ENCODE measurements at places on chromosomes 7 and 10.

GRCh38 chr10:103451091-103451813, 918 bp downstream of the CALHM2 start:
- peak; percentile 42 for DNase-seq

DNA sequence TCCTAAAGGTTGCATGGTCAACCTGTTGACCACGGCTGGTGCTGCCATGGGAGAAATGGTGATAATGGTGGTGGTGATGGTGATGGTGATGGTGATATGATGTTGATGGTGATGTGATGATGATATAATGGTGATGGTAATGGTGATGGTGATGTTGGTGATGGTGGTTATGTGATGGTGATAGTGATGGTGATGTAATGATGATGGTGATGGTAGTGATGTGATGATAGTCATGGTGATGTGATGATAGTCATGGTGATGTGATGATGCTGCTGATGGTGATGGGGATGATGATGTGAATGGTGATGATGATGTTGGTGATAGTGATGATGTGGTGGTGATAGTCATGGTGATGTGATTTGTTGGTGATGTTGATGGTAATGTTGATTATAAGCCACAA, 23.9 kb downstream of the POU6F2 start:
- DNase-seq, result no peak

- DNase-seq, result no peak
These were observed 24.7 kb downstream of the MET start for GRCh38 chr7:116696707-116697106.

DNA sequence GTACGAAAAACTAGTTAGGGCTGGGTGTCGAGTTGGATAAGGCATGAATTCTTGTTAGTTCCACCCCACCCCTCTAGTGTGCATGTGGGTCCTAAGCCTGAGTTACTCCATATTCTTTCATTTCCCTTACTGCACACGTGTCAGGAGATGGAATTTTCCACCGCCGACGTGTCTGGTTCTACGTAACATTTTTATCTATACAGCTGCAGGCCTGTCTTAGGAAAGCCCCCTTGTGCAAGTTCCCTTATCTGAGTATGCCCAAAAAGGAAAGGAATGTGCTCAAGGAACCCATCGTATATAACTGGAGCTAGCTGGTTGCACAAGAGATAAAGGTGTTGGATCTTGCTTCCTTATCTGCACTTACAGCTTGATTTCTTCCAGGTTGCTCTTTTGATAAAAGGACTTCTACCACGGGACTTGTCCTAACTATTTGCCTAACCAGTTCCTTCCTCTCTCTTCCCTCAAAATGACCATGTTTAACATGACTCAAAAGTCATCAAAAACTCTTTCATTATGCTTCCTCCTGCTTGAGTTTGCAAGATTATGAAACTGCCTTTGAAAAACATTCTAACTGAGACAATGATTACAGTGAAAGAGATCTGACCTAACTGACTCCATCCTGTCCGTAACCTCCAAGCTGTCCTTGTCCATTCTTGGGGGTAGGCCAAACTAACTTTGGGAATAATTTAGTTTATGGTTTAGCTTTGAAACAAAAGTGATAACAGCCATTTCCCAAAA, 181.4 kb downstream of the AKR1D1 start:
- peak; percentile 2 for DNase-seq

DNA sequence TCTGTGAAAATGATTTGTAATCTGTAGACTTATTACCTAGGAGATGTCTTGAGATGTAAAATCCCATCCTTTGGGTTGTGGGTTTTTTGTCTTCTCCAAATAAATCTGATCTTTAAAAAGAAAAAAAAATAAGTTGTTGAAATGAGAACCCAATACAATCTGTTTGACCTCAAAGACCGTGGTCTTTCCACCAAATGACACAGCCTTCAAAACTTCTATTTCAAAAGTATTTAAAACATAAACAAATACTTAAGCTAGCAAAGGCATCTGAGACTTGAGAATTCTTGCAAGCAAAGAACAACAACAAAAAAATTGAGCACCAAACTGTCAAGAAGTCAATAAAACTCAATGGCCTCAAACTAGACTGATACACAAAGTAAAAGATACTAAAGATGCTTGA, 67.9 kb upstream of the HECW1 start:
- no peak for DNase-seq

- DNase-seq, result no peak
These were observed 235.2 kb upstream of the NRP1 start for GRCh38 chr10:33569702-33570101.

GRCh38 chr7:95011995-95012394, 104.6 kb downstream of the PPP1R9A start:
- no peak for DNase-seq

DNA sequence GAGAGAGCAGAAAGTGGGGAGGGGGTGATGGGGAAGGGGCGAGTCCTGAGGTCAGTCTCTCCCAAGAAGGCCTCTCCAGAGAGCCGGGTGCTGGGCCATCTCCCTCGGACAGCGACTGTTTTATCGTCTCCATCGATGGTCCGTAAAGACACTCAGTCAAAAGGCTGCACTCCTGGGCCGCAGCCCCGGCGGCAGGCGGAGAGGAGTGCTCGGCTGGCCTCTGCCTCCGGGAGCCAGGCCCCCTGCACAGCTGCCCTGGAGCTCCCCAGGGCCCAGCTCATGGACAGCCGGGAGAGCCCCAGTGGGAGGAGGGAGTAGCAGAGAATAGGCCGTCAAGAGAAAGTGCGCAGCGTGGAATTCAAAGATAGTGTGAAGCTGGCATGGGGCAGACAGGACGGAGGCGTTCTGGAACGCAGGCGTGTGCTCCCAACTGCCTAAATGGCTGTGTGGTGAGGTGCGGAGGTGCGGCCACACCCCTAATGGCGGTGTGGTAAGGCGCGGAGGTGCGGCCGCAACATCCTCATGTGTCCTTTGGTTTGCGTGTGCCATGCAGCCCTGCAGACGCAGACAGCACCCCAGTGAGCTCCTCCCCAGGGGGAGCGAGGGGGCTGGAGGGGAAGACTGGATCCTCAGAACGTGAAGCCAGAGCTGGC, 477.5 kb upstream of the FOXK1 start:
- DNase-seq, result no peak

DNA sequence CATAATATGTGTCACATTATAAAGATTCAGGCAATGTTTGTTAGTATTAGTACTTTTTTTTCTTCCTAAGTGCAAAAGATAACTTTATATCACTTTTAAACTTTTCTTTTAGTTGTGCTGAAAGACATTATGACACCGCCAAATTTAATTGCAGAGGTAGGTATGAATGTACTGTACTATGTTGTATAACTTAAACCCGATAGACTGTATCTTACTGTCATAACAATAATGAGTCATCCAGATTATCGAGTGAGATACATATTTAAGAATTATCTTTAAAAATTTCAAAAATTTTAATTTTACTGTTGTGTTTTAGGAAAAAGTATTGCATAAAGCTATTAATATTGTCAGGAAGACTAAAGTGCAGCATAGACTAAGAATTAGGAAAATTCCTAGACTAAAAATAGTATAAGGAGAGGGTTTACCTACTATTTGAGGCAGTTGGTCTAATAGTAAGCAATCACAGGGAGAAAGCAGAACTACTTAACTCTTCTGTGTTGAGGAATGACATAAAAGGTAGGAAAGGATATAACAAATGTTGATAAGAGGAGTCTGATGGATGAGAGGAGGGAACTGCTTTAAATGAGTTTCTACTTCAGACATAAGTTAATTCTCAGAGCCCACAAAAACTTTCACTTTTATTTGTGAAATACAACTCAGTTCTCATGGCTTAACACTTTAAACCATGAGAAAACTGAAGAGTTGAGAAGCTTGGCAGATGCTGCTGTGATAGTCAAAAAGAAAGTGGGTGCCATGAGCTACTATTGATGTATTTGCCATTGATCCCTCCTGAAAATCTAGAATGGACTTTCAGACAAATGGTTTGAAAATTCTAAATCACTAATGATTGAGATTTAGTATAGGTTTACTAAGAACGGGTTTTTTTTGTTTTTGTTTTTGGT, 67.8 kb downstream of the PTEN start:
- no peak for DNase-seq

GRCh38 chr7:157813053-157813452, 476.2 kb downstream of the DNAJB6 start:
- DNase-seq, result no peak

Data from Ammon's horn (tissue), 1 donor.